ENCODE measurements at places on chromosomes 4 and X.

DNA sequence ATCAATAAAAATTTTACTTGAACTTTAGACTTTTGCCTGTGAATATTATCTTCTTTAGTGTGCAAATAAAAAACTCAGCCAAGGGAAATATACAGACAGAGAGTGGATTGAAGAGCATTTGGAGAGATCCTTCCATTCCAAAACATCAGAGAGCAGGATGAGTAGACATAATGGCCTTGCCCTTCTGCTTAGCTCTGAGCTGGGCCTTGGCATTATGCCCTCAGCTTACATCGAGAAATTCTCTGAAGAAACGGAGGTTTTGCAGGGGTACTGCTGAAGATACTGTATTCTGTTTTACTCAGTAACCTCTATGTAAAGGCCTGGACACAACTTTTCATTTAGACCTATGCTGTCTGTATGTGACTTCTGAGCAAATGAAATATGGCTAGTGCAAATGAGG lies 317.4 kb downstream of the STIM2 start:
- H3K27ac ChIP-seq = no peak overlapping the region
- no peaks in the 10 kb centered on the region for H3K4me1 ChIP-seq
- peaks cover 2% of the 10 kb centered on the region for H3K27me3 ChIP-seq

DNA sequence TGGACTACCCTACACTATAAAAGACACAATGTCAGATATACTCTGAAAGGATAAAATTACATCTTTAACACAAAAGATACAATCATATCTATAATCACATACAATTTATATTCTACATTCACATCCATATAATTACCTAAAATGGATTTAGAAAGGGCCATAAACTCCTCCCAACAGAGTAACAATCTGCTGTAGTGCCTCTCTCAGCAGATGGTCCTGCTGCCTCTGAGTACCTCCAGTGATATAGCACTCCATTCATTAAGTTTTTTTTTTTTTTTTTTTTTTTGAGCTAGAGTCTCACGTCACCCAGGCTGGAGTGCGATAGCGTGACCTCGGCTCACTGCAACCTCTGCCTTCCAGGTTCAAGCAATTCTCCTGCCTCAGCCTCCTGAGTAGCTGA lies 7.4 kb downstream of the ANKRD37 start:
- peaks cover 9% of the 10 kb centered on the region for H3K36me3 ChIP-seq
- no peak for DNase-seq
- no peak overlapping the region for H3K27ac ChIP-seq
- peaks cover 3% of the 10 kb centered on the region for H3K4me1 ChIP-seq
- no peaks in the 10 kb centered on the region for H3K27me3 ChIP-seq
- H3K4me3 ChIP-seq = no peak overlapping the region

- no peak for DNase-seq
- no peak overlapping the region for H3K4me3 ChIP-seq
- H3K36me3 ChIP-seq = no peaks in the 10 kb centered on the region
- H3K27me3 ChIP-seq = no peaks in the 10 kb centered on the region
- no peak overlapping the region for H3K27ac ChIP-seq
Measured at GRCh38 chr4:94700298-94700697, 57.5 kb upstream of the BMPR1B start.

DNA sequence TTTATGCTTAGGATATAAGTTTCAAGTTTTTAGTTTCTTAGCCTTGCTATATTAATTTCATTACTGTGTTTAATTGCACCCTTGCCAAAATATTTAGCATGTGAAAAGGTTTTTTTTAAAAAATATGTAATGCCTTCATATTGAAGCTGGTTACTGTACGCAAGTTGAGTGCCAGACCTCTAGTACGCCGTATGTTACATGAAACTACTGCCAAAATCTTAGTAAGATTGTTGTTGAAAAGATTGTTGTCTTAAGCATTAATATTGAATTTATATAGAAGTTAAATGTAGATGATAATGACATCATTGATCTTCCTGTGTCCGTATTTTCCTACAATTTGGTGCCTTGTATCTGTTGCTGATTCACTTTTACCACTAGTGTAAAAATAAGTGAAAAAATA lies 37.1 kb downstream of the FAM133A start:
- no peak overlapping the region for H3K4me3 ChIP-seq
- H3K4me1 ChIP-seq = no peaks in the 10 kb centered on the region
- no peaks in the 10 kb centered on the region for H3K36me3 ChIP-seq
- H3K27ac ChIP-seq = no peak overlapping the region
- DNase-seq = no peak

DNA sequence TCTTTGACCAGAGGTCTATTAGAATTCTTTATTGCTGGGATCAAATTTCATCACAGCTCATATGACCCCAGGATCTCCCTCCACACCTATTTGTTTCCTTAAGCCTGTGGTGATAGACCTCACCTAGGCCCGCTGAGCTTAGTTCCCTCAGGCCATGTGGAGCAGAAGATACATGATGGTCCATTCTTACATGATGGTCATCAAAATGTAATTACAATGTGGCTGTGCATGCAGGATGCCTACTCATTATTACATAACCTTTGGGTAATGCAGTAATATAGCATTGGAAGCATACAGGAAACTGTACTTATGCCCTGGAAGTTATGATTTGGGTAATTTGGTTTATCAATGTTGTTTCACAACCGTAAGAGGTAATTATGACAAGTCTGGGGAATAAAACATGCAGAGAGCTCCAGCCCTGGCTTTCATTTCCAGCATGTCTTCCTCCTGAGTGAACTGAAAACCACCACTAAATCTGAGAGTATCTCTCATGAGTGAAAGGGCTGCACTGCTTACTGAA lies 67.0 kb upstream of the AGA start:
- H3K27me3 ChIP-seq = no peaks in the 10 kb centered on the region
- no peak overlapping the region for H3K4me3 ChIP-seq
- H3K36me3 ChIP-seq = peaks cover 4% of the 10 kb centered on the region
- no peak for DNase-seq
- peaks cover 10% of the 10 kb centered on the region for H3K4me1 ChIP-seq

DNA sequence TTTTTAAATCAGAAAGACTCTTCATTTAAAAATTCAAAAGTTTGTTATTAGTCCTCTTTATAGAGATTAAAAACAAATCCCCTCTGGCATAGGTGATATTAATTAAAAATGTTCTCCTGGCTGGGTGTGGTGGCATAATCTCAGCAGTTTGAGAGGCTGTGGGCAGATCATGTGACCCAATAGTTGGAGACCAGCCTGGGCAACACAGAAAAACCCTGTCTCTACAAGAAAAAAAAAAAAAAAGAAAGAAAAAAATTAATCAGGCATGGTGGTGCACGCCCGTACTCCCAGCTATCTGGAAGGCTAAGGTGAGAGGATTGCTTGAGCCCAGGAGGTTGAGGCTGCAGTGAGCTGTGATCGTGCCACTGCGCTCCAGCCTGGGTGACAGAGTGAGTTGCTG lies 38.9 kb downstream of the RASGEF1B start:
- no peak overlapping the region for H3K4me3 ChIP-seq
- no peaks in the 10 kb centered on the region for H3K27me3 ChIP-seq
- H3K4me1 ChIP-seq = no peaks in the 10 kb centered on the region
- H3K36me3 ChIP-seq = no peaks in the 10 kb centered on the region
- no peak overlapping the region for H3K27ac ChIP-seq
- no peak for DNase-seq

DNA sequence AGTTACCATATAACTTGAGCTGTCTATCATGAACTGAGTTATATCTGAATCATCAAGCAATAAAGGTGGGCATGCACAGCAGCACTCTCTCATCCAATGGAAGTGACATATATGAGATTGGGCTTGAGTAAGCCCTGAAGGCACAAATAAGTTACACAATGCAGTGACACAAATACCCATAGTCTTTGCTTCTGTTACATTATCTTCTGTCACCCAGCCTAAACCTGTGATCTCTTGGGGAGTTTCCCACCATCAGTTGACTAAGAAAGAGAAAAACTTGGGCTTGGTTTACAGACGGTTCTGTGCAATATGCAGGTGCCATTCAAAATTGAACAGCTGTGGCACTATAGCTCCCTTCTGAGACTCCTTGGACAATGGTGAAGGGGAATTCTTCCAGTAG lies 138.8 kb upstream of the IL15 start:
- H3K27ac ChIP-seq = no peak overlapping the region
- no peaks in the 10 kb centered on the region for H3K27me3 ChIP-seq
- H3K36me3 ChIP-seq = no peaks in the 10 kb centered on the region
- no peak for DNase-seq
- no peak overlapping the region for H3K4me3 ChIP-seq
- peaks cover 24% of the 10 kb centered on the region for H3K4me1 ChIP-seq
